ENCODE measurements at places on chromosomes 1 and 21.
A peak's percentile ranks its signal among the peaks of the same experiment; 100 is the strongest.

DNA sequence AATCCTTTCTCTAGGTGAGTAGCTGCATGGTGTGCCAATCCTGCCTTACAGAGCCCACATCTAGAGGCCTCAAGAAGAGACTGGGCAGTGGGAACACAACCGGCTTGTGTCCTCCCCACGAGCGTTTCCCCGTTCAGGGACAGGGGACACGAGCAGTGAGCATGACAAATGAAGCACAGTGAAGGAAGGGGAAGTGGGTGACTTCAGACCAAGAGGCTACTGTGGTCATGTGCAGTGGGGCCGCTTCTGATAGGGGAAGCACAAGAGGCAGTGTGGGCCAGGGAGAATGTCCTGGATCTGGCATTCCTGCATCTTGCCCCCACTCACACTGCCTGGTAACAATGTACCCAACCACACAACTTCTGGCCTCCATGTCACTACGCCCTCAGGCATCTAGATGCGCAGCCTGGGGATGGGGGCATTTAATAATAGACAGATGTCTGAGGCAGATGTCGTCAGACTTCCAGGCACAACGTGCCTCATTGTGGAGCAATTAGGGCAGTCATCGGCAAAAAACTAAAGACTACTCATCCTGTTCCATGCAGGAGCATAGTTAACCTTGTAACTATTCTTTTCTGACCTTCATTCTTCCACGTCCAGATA lies 155.6 kb upstream of the NBPF11 start:
- DNase-seq, result no peak

DNA sequence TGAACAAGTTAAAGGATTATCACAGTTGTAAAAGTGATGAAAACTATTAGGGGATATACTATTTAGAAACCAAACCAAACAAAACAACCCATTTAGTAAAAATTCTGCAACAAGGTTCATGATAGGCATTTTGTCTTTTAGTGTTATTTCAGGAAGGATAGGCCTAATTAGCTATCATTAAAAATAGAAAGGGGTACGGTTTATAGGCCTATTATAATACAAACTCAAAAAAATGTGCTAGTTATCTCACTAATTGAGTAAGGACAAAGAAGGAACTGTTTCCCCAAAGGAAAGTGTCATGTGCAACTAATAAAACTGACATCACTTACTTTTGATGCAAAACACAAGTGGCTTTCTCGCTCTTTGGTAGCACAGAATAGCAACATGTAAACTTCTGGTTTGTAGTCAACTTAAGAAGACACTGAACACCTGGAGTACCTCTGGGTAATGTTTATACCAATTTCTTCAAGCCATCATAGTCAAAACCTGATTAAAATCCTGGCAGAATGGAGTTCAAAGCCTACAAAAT lies 28.5 kb downstream of the SLC16A1 start:
- DNase-seq, result no peak

DNA sequence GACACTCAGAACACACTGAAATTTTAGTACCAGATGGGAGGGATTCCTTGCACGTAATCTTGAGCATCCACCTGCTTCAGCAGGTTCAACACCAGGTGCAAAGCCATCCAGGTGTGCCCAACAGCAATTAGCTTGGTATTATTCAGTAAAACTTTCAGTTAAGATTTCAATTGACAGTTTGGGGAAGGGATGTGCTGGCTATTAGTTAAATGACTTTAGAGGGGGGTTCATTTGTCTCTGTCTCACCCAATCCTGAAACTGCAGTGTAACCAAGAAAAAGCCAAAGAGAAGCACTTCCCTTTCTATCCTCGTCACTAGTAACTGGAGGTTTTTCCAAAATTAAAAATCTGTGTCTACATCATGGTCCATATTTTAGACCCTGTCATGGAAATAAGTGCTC lies 90.9 kb downstream of the PIK3R3 start:
- DNase-seq, result no peak

DNA sequence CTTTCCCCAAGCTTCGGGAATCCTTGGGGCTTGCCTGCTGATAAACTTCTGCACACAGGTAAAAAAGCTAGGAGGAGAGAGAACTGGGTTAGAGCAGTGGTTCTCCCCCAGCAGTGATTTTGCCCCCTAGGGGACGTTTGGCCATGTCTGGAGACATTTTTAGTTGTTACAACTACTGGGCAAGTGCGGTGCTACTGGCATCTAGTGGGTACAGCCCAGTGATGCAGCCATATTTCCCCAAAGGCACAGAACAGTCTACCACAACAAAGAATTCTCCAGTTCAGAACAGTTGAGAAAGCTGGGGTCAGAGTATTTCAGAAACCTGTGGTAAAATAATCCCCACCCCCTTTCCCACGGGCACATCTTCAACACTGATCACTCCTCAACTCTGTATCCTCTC lies 41.3 kb downstream of the LRRC71 start:
- peak; percentile 20 for DNase-seq

DNA sequence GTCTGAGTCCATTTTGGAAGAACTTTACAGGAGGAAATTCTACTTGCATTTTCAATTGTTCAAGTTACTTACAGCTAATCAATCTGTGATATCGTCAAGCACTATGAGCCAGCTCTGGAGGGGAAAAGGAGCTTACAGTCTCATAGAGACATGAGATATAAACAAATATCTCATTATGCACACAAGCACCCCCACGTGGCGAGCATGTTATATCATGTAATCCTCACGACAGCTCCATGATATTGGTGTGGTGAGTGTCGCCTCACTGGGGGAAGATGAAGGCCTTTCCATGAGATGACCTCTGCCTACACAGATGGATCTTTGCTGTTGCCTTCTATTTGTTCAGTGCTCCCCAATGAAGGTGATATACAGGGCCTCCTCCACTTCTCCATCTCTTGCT lies 34.6 kb downstream of the TNR start:
- no peak for DNase-seq

DNA sequence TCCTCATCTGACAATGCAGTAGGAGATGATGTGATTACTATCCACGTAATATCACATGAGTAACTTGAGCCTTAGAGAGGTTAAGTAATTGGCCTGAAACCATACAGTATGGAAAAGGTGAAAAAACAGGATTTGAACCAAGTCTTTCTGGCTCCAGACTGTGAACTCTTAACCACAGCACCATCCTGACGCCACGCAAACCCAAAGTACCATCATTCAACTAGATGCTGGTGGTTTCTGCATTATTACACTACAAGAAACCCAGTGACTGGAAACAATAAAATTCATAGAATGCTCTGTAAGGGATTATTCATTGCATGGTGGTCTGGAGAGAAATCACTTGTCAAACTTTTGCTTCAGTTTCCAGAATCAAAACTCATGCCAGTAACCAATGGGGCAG lies 90.7 kb downstream of the MAB21L3 start:
- DNase-seq, result no peak

GRCh38 chr1:3320246-3321152 lies 134.0 kb upstream of the ARHGEF16 start:
- peak; percentile 90 for DNase-seq

DNA sequence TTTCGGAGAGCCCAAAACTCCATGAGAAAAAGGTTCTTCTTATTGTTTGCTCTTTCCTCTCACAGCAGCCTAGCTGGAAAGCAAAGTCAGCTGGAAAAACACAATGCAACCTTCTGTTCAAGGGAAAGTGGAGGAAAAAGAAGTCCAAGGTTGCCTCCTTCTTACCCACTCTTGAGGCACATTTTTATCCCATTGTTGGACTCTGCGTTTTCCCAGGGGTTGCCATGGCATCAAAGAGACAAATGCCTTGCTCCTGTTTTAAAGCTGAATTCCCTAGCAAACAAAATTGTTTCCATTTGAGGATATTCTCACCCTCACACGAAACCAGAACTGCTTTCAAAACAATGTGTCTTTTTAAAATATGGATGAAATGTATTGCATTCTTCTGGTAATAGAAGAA lies 45.1 kb upstream of the PALMD start:
- no peak for DNase-seq

GRCh38 chr1:177223359-177223758 lies 52.6 kb downstream of the BRINP2 start:
- DNase-seq, result no peak

- no peak for DNase-seq
Observed at GRCh38 chr1:72936942-72937341, 654.6 kb upstream of the NEGR1 start.

DNA sequence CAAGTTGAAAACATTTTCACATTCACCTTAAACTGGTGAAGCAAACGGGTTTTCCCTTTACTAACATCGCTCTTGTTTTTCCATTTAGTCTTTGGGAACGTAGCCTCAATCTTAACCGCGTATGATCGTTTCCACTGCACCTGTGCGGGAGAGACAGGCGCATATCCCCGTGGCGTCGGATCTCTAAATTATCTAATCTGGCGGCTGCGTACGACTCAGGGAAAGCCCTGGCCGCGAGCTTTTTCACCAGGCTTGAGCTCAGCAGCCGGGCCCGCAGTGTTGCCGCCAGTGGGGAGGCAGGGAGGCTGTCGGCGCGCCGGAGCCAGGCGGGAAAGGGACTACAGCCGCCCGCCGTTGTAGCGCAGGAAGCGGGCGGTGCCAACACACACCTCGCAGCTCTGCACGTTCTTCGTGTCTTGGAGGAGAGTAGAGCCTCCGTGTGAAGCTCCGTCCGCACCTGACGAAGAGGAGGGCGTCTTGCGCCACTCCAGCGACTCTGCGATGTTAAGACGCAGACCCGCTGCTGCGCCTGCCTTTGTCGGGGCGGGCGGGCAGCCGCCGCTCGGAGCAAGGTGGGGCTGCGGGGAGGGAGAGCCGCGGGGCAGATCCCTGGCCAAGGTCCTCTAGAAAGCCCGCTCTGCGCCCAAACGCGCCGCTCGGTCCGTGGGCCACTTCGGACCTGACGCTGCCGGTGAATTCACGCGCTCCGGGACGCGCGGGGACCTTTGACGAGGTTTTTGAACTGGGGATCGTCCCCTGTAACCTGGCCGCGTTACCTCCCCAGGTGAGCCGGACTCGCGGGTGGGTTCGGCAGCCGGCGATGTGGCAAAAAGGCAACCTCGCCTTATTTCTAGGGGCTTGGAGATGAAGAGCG lies 18.5 kb upstream of the TBX15 start:
- DNase-seq, result no peak

- DNase-seq, result no peak
Observed at GRCh38 chr1:3560251-3560871, 50.9 kb downstream of the MEGF6 start.

- DNase-seq, result no peak
Observed at GRCh38 chr1:234771642-234772344, 161.8 kb upstream of the IRF2BP2 start.

DNA sequence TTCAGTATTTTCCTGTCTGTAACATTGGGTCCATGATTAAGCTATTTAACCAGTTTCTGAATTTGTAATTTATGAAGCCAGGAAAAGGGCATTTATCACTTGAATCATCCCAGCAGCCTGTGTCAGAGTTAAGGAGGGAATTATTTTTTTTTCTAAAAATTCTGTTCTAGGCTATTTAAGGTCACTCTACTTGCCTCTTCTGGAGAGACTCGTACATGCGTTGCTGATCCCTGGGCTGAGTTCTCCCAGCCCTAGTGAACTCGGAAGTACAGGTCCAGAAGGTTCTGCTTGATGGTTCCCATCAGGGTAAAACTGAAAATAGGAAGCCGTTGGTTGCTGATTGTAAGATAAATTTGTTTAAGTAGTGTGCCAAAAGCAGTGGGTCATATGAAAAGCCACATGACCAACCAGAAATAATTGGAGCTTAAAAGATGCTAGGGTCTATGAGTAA lies 90.7 kb downstream of the GPR88 start:
- no peak for DNase-seq

- peak; percentile 56 for DNase-seq
Observed at GRCh38 chr1:36446271-36446670, 4.0 kb downstream of the OSCP1 start.

DNA sequence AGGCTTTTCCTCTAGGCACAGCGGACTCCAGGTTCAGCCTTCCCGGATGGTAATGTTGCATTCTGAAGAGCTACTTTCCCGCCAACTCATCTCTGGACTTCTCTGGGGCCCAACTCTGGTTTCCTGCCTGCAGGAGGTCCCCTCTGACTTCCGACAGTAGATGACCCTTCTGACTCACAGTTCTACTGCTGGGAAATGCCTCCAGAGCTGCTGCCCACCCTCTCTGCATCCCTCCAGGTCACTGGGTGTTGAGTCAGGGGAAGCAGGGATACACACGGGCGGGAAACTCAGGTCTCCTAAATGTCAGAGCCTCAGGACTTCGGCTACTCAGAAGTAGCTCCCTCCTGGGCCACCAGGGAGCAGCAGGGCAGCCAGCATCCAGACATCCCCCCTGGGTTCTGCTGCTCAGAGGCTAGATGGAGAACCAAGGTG lies 2.1 kb upstream of the KIF21B start:
- DNase-seq, result no peak

GRCh38 chr1:183416850-183417771 lies 1.1 kb downstream of the NMNAT2 start:
- DNase-seq, result peak; percentile 34

GRCh38 chr1:117636637-117637425 lies 31.0 kb downstream of the TENT5C start:
- no peak for DNase-seq

GRCh38 chr1:76593618-76594017 lies 273.7 kb upstream of the ST6GALNAC5 start:
- DNase-seq, result no peak

GRCh38 chr1:92837062-92837461 lies 5.2 kb downstream of the RPL5 start:
- no peak for DNase-seq

GRCh38 chr1:216779686-216780085 lies 56.5 kb upstream of the ESRRG start:
- DNase-seq, result no peak

- no peak for DNase-seq
Observed at GRCh38 chr1:178005450-178005849, 35.6 kb upstream of the SEC16B start.

- DNase-seq, result no peak
Observed at GRCh38 chr1:42784946-42785693, at the start of gene TMEM269. TSS of gene TMEM269 (plus strand) at chr1:42784991. CDS start at chr1:42789894, 4,903 bp downstream.

DNA sequence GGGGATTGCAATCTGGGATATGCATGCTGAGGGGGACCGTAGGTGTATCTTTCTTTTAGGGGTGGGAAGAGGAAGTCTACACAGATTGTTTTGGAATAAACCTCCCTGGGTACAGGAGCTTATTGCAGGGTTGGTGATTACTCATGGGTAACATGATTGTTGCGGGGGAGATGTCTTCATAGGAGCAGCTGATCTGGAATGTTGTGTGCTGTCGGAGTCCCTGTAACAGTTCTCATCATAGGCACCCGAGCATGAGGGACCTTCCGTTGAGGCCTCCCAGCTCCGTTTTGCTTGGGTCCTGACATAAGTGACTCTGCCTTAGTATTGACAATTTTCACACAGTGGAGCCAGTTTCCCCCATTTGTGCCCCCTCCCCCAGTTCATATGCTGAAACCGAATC lies 4.2 kb upstream of the PRXL2B start:
- no peak for DNase-seq

- DNase-seq, result no peak
Observed at GRCh38 chr1:45522324-45523104, 830 bp upstream of the PRDX1 start.

DNA sequence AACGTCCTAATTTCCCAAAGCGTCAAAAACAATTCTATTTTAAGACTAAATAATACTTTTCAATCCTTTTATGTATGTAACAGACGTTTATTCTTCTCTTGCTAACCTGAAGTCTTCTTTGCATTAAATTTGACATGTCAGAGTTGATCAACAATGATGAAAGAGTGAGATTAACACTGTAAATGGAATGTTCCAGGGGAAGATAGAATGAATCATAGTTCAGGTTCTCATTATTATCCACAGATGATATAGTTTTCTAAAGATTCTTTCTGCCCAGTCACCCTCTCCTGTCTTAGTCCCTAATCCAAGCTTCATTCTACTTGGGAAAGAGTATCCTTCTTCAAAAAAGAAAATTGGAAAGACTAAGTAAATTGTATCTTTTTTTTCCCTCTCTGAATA lies 38.9 kb downstream of the SDCCAG8 start:
- no peak for DNase-seq

- DNase-seq, result no peak
Observed at GRCh38 chr21:42988236-42988965, 14.0 kb downstream of the PKNOX1 start.

Measured in Caco-2 (cell line).